HL-60 (cell line): ENCODE measurements at places on chromosomes 16 and 17.
A peak's percentile ranks its signal among the peaks of the same experiment; 100 is the strongest.

DNA sequence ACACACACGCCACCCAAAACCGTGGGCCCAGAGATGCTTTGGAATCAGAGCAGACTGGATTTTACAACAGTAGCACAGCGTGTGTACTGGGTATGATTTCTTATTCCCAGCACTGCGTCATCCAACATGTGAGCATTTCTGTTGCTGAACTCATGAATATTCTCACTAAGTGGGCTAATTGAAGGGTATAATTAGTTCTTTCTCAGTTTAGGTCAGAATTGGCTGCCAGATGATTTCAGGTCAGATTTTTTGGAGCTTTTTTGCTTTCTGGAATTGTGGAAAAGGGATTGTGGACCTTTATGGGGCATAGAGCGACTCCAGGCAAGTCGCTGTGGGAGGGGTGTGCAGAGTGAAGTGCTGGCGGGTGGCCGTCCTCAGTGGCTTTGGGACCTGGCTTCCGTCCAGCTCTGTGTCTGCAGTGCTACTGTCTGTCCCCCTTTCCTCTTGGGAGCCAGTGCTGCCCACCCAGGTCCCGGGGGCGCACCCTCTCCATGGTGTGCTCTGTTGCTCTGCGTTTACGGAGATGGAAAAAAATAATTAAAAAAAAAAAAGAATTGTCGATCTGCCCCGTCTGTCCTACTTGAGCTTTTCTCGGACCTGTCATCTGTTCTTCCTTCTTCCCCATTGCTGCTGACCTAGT is 25.0 kb downstream of the FOXK2 start:
- no peak for DNase-seq

DNA sequence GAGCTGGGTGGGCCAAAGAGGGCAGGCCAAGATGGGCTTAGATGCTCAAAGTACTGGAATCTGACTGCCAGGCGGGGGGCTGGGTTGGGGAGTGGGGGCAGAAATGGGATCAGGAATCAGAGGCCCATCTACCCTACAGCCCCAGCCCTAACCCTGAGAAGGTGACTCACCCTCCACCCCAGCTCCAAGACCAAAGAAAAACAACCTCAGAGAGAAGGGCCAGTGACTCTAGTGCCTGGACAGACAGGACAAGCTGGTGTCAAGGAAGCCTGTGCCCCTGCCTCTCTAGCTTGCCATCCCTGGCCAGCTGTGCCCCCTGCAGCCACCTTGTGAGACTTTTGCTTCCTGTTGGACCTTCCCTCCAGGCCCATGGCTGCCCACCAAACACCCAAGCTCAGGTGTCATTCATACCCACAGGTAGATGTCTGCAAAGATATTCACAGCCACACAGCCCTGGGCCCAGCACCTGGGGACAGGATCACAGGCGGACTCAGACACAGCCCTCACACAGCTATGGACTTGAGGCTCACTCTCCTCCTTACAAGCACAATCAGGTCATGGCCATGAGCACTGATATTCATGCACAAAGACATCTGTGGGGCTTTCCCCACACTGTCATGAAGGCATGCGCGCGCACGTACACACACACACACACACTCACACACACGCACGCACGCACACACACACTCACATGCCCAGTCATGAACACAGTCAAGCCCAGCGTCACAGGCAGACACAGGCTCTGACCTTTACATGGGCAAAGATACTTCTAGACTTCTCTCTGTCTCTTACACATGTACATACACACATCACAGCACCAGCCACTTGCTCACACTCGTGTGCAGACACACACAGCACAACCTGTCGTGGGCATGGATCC is 2.8 kb downstream of the WNT3 start:
- DNase-seq: no peak

DNA sequence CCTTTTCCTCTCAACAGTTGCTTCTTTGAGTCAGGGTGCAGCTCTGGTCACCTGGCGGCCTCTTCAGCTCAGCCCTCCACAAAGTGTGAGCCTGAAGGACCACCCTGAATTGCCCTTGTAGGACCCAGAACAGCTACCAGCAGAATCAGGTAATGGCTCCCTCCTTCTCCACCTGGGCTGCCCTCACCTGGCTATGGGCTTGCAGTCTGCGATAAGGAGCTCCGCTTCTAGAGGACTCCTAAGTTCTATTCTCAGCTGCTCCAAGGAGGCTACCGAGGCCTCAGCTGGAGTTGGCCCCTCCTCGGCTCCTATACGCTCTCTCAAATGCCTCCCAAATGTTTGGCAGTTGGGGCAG is 13.4 kb downstream of the SMIM5 start:
- no peak for DNase-seq

- DNase-seq: no peak
Measured at GRCh38 chr16:20041924-20042596, 31.6 kb downstream of the GPR139 start.

DNA sequence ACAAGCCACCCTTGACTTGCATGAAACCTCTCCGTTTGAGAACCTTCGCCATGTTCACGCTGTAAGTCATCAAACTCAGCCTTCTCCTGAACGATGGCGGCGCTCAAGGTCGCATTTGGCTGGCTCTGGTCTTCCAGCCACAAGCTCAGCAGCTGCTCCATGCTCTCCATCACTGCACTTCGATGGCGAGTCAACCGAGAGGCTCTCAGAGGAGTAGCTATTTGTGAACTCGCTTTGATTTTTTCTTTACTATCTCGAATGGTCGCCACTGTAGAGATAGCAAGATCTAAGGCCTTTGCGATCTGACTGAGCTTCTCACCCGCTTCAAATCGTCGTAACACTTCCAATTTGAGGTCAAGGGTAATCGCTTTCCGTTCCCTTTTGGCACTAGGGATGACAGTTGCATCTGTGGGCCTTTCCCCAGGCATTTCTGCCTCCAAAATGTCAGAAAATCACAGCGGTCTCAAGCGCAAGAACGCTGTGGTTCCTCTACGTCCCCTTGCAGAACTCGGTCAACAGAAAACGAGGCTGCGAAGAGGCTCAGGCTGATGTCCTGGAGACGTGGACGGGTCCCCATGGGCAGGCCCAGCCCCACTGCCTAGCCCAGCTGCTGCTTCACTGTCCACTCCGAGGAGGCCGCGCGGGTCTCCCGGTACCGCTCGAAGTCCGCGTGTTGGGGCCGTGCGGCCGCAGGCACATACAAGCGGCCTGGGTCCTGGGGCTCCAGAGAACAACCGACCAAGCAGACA is 23.1 kb downstream of the DEF8 start:
- DNase-seq: no peak

DNA sequence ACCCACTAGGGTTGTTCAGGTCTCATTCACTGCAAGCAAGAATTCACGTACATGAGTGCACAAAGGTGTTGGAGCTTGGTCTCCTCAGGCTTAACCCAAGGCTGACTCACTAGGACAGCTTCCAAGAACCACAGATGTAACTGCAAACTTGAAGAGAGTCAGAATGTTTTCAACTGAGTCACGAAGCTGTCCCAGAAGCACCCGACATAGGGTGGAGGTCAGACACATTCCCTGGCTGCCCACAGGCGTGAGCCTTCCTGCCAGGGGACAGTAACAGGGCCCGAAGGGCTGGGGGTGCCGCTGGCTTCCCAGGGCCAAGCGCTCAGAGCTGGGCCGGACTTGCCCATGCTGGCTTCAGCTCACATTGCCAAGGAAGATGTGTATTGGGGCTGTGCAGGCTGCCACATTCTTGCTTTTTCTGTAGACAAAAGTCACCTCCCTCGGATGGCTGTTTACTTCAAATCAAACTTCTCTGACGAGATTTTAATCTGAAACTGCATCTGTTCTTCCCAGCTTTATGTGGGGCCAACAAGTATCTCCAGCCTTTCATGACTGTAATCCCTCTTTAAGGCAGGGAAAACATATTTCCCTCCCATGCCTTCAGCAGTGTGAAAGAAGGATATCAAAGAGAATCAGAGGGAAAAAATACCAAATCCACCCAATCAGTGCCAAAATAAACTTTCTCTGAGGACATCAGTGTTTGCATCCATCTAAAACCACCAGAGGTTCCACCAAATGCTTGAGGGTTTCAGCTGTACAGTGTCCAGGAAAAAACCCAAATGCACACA is 14.3 kb downstream of the CMTM3 start:
- no peak for DNase-seq

- DNase-seq: no peak
Measured at GRCh38 chr17:75430159-75430974, 24.9 kb upstream of the GRB2 start.

GRCh38 chr17:34626121-34626681 is 46.8 kb downstream of the TMEM132E start:
- no peak for DNase-seq

- peak; percentile 87 for DNase-seq
Measured at GRCh38 chr16:85569615-85570212, 43.4 kb upstream of the GSE1 start.

- no peak for DNase-seq
Measured at GRCh38 chr17:17120294-17120693, 78.0 kb downstream of the MPRIP start.

DNA sequence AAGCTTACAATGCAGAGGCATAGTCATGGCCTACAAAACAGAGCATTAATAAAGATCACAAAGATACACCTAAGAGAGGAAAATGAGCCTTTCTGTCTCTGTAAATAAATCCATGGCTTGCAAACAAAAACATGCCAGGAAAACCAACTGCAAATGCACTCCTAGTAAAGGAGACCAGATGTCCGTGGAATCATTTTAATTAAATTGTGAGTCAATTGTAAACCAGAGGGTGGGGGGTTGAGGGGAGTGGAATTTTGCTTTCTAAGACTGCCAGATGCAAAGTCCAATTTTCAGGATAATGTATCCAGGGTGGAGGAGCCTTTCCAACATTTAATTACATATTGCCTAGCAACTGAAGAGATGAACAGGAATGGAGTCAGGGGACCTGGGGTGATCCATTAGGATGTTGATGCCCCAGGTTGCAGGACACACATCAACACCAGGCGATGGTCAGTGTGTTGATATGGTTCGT is 390.3 kb upstream of the CCL2 start:
- DNase-seq: no peak

DNA sequence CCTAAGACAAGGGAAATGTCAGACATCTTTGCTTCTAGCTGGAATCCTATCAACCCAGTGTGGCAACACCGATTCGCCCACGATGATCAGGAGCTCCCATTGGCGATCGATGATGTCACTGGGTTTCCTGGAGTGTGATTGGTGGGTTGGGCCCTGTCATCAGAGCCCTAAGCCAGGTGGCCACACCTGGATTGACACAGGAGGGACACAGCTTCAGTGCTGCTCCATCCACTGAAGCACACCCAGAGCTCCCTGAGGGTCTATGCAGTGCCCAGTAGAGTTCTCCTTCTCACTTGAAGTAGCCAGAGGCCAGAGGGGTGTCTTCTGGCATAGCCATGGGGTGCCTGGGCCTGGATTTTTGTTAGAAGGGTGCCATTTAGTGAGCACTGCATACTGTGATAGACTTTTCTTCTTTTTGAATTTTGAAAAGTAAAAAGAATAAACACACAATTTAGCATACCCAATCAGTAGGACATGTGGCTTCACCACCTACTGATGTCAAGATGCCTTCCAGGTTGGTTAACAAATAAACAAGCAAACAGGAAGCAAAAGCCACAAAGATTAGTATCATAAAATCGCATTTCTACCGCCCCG is 77.6 kb downstream of the CMIP start:
- no peak for DNase-seq

DNA sequence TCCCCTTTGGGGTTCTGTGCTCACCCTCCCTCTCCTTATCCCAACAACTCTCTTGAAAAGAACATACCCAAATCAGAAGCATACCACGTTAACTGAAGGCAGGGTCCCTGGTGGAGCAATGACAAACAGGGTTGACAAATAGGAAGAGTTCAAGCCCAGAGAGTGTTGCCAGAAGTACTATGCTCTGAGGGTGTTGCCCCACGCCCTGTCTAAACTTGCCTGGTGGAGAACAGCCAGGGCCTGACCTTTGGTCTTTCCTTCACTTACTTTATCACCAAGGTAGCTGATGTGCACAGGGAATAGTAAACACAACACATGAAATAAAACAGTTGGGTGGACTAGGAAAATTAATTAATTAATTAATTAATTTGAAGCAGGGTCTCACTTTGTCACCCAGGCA is 23.3 kb downstream of the ZNF75A start:
- DNase-seq: no peak

GRCh38 chr17:2179615-2180295 is 123.8 kb downstream of the SMG6 start:
- no peak for DNase-seq

GRCh38 chr17:45088741-45089140 is 27.6 kb downstream of the NMT1 start:
- DNase-seq: no peak

DNA sequence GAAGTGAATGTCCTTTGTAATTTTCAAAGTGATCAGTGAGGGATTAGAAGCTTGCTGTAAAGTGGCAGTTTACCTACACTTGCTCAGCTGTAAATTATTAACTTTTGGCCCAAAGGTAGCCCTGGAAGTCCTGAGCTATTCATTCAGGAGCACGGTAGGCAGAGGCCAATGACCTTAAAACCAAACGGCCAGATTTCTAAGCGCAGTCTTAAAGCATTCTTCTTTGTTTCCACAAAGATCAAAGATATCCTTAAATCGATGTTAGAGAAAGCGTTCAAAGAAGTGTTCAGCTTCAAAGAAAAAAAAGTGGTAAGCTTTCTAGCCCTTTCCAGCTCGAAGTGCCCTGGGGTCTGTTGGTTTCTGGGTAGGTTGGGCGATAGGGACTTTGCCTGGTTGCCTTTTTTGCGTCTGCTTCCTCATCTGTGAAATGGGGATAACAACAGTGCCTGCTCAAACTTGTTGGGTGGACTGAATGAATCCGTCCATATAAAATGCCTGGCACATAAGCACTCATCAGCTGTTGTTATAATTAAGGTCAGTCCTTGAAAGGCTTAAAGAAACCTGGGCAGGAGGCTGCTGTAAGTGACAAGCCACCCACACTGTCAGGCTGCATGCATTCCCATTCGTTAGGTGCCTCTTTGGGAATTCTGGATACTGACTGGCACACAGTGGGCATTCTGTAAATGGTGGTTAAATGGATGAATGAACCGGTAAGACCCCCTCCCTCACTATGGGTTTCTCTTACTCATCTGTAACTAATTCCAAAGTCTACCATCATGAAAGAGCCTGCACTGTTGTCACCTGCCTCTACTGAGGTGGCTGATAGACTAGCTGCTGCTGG is 113.2 kb downstream of the PRKCA start:
- DNase-seq: no peak

DNA sequence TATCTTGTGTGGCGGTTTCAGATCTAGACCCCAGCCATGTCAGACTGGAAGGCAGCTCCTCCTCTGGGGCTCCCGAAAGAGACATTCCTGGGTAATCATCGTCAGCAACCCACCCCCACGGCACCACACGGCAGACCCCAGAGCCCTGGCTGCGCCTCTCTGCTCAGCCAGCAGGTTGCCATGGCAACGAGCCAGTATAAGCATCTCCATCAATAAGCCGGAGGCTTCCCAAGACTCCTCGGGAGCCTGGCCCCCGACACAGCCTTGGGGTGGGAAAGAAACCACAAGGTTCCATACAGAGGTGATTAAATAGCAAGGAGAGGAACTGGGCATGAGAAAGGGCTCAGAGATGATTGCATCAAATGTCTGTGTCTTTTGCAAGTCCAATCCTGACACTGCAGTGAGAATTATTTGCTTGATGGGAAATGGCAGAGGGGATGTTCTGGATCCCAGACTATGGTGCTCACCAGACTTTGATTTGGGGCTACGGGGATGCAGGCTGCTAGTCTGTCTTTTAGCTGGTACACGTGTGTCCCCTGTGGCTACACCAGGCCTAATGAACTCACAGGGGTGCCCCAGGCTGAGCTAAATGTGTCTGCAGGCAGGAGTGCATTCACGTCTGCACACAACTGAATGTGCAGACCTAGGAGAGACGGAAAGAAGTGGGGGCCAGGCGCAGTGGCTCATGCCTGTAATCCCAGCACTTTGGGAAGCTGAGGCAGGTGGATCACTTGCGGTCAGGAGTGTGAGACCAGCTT is 320.5 kb upstream of the TNRC6C start:
- DNase-seq: no peak

- DNase-seq: no peak
Measured at GRCh38 chr16:72482695-72483094, 310.7 kb upstream of the PMFBP1 start.
